NCI-H460 (cell line): ENCODE measurements at places on chromosomes 7 and 10. TPM values are rescaled to one million over a fixed set of nuclear protein-coding genes. Genes with fewer than 3 reads are reported as not detected.

DNA sequence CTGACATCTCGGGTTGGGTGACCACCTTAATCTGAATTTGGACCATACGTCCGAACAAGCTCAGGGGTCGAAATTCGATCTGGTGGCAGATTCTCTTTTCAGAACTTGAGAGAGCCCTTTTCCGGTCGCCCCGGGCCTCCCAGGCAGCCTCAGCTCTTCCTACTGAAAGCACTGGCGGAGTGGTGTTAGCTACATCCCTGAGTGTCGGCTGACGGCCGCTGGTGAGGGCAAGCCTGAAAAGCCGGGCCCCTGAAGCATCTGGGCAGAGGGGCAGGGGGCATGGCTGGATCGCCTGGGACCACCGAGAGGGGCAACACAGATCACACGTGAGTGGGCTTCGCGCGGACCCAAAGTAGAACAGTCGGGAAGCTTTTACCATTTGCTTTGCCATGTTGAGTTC lies 116.1 kb downstream of the SMURF1 start:
- no peak for DNase-seq

DNA sequence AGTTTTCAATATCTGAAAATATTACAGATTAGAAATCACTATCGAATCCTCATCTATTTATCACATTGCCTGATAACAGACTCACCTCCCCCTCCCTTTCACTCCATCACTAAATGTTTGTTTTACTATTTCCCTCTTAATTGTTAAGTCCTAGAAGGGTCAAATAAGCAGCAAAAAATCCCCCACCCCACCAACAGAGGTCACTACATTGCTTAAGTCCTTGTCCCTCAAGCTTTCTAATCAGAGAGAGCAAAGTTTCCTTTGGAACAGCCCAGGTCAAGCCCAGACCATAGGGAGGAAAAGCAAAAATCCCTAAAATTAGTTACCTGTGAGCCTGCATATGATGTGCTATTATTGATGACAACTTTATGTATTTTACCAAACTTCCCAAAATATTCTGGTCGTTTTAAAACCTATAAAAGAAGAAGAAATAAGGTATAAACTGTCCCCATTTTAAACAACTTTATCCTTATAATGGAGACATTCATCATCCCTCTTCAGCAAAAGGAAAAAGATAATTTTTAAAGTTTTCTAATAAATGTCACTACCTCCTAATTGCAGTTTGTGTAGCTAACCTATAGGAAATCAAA lies 95.0 kb downstream of the CNOT4 start:
- peak; percentile 62 for DNase-seq

The VENTX gene
- total RNA-seq = not detected in 2 replicates

DNA sequence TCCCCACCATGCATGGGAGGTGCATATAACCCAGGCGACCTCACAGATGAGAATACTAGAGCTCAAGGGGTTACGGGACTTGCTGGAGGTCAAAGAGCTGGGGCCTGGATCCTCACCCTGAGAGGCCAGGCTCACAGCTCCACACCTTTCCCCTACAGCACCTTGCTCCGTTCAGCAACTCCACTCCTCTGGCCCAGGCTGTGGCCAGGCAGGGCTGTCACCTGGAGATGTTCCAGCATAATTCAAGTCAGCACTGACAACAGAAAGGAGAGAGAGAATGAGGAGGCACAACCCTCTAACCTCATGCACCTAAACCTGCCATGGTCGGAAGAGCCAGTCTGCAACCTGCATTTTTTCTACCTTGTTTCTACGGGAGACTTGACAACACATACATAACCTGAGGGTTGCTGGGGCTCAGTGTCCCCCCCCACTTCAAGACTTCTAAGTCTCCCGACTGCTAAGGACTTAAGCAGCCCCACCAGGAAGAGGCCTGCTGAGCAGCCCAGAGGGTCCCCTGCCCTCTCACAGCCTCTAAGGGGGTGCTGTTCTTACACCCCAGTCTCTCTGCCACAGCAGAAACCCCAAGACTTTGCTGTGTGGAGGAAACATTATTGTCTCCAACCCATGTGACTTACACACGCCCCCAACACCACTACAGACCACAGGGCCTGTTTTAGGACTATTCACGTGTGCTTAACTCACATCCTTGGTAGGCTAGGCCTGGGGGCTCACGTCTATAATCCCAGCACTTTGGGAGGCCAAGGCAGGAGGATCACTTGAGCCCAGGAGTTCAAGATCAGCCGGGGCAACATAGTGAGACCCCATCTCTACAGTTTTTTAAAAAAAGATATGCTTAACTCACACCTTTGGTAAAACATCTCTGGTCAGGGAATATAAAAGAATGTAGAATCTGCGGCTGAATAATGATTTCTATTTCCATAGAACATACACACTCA lies 175.6 kb downstream of the FAM107B start:
- no peak for DNase-seq

GRCh38 chr7:112136271-112137008 lies 69.8 kb downstream of the DOCK4 start:
- DNase-seq = no peak

The PLEKHA1 gene
- 19.6 and 24.2 TPM in 2 replicates for total RNA-seq

- no peak for DNase-seq
These were observed 1.7 kb upstream of the SUMF2 start for GRCh38 chr7:56062382-56062781.

DNA sequence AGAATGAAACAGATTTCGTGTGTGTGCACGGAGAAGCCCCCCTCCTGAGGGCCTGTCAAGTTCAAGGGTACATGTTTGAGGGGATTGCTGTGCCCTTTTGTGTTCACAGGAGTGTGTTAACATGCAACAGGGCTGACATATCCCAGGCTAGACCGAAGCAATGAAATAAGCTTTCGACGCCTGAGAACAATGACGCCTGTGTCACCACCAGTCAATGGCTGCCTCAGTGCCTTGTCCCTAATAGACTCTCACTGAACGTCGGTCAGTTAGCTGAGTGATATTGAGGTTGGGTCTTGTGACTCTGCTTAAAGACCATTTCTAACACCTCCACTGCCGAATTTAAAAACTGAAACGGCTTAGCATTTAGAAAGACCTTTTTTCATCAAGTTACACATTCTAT lies 175.2 kb upstream of the TCF7L2 start:
- DNase-seq = no peak

DNA sequence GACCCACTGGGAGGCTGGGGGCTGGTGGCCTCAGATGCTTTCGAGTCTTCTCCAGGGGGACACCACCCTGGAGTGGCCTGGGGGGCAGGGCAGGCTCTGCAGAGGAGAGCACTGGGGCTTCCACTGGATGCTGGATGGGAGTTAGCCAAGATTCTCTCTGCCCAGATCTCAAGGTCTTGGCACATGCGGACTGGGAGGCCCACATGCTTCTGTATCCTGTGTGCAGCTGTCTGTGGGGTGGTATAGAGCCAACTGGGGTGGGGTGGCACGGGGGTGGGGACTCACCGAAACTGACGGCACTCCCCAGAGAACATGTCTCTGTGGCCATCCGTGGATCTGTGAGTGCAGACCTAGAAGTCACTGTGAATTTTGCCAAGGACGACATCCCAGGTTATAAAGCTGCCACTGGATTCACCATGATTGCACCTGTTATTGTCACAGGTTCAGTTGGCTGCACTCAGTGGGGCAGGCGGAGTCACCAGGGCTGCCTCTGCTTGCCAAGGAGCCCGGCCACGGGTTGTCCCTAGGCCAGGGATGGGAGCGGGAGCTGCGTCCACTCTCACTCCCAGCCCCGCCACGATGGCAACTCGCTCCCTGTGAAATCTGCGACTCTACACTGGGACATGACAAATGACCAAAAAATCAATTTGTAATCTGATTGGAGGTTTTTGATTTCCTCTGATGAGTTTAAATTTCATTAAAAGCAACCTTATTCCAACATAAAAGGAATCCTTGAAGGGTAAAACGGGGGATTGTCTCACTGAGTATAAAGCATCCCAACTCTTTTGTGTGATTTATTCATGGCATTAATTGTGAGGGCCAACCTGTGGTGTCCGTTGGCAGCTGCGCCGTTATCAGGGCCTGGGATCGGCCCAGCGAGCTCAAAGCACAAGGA lies 131.3 kb downstream of the EBF3 start:
- DNase-seq = no peak

- no peak for DNase-seq
These were observed 191.3 kb downstream of the HECW1 start for GRCh38 chr7:43303740-43304241.

DNA sequence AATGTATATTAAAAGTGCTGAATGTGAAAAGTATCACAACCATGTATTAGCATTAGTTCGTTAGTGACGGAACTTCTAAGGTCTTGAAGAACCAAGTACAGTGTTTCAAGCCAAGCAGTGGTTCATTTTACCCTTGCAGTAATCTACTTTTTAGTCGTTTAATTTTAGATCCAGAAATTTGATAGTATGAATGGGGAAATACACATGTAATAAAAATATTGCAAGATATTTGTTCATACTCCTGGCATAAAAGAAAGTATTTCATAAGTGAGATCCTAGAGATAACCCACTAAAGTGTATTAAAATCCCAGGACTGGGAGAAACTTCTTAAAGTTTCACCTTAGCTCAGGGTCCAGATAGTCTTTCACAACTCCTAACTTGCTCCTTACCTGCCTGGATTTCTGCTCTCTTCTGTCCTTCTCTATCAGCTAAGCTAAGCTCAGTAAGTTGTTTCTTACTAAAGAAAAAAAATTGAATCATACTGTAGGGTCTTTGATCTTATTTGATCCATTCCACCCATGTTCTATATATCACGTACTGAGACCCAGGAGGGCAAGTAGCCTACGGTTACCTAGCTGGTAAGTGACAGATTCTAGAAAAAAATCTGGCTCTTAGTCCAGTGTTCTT lies 1.5 kb downstream of the BCAP29 start:
- no peak for DNase-seq

The PODXL gene
- 2.3 and 3.1 TPM in 2 replicates for total RNA-seq

The LHFPL3 gene
- not detected in 2 replicates for total RNA-seq

DNA sequence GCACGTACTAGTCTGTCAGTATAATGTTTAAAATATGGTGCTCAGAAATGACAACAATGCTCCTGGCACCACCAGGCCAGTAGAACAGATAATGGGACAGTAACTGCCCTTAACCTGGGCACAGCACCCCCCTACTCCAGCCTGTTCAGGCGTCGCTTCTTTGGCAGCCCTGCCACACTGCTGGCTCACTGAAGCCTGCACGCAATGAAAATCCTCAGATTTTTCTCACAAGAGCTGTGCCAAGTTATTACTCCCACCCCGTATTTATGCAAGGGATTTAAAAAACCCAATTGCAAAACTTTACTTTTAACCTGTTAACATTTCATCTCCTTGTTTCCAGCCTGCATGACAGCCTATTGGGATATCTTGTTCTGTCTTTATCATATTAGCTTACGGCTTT lies 56.6 kb upstream of the LAMB1 start:
- DNase-seq = no peak

DNA sequence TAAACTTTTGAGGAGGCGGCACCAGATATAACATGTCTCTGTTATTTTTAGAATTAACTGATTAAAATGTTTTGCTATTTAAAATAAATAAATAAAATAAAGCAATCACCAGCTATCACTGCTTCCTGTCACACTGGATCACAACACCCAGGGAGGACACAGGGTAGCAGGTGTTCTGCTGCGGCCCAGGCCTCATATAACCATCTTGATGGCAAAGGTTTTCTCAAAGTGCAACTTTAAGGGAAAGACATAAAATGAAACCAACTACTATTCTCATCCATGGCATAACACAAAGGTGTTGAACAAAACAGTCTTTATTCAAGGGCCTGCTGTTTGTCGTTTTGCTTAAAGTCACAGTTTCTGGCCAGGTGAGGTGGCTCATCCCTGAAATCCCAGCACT lies 23.2 kb downstream of the GPER1 start:
- no peak for DNase-seq

The LIPJ gene
- total RNA-seq = not detected in 2 replicates

DNA sequence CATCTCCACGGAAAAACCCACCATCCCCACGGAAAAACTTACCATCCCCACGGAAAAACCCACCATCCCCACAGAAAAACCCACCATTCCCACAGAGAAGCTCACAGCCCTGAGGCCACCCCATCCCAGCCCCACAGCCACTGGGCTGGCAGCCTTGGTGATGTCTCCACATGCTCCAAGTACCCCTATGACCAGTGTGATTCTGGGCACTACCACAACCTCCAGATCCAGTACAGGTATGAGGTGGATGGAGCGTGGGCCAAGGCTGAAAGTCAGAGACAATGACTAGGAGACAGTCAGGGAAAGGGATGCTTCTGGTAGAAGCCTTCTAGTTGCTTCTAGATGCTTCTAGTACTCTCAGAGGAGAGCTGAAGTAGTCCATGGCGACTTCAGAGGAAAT lies 19.6 kb downstream of the ZAN start:
- DNase-seq = no peak

- no peak for DNase-seq
These were observed 73.9 kb upstream of the PDGFA start for GRCh38 chr7:593324-594115.

The ADARB2 gene
- total RNA-seq = 1.6 and 1.9 TPM in 2 replicates

The SEPHS1 gene
- total RNA-seq = 46.0 and 62.0 TPM in 2 replicates

- DNase-seq = no peak
These were observed 108.8 kb upstream of the FEZF1 start for GRCh38 chr7:122413339-122413738.

DNA sequence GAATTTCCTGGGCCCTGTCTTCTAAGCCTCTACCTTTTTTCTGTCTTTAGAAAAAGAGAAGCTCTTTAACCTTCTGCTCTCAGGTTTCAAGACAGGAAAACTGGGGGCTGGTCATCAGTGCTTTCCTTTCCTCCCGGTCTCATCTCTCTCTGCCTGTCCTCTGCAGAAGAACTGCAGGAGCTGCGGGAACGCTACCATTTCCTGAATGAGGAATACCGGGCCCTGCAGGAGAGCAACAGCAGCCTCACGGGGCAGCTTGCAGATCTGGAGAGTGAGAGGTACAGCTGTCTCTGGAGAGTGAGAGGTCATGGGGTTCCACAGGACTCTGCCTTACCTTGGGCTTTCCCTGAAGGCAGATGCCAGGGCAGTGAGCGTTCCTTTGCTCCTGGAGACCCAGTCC lies 12.7 kb downstream of the CCDC136 start:
- no peak for DNase-seq

DNA sequence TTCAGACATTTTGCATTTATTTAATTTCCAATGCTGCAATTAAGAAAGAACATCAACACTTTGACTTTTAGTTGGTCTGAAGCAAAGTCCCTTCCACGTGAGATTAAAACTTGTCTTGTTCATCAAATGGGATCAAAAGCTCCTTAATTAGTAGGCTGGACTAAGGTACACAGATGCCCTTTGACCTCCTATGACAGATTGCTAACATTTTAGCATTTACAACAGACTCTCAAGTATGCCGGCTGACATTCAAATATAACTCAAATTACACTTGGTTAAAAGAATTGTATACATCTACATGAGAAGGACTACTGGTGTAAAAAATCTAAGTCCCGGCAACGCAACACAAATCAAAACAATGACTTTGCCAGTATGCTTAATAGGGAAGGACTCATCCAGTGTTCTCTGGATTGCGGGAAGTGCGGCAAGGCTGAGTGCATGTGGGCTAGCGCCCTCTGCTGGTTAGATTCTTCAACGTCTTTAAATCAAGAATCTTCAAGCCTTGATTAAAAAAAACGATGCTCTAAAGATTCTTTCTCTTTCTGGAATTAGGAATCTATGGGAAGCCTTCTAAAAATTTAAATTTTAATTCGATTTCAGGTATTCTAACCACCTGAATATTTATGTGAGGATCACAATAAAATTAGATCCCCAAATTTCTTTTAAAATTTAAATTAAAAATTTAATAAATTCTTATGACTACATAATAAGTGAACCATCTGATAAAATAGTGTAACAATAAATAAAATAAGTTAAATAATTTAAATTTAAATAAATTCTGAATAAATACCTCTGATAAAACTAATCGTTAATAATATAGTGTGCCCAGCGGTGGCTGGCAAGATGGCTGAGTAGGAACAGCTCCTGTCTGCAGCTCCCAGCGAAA lies 444.7 kb downstream of the DGKB start:
- DNase-seq = peak; percentile 83

The LAMB1 gene
- total RNA-seq = 144 and 146 TPM in 2 replicates
